ENCODE measurements at places on chromosomes 7 and 10. TPM values are rescaled to one million over a fixed set of nuclear protein-coding genes. Genes with fewer than 3 reads are reported as not detected.

- H3K4me1 ChIP-seq: peaks cover 14% of the 10 kb centered on the region
- no peaks in the 10 kb centered on the region for H3K27me3 ChIP-seq
- H3K27ac ChIP-seq: no peak overlapping the region
Measured at GRCh38 chr7:20114468-20114867, 102.7 kb downstream of the MACC1 start.

Gene MBL2
- 0.09 TPM for polyA plus RNA-seq

- H3K4me3 ChIP-seq: no peak overlapping the region
- no peaks in the 10 kb centered on the region for H3K36me3 ChIP-seq
- no peaks in the 10 kb centered on the region for H3K27me3 ChIP-seq
Measured at GRCh38 chr7:77433901-77434300, 17.8 kb upstream of the GSAP start.

- no peak overlapping the region for H3K27ac ChIP-seq
- H3K4me3 ChIP-seq: no peak overlapping the region
- no peaks in the 10 kb centered on the region for H3K4me1 ChIP-seq
- no peaks in the 10 kb centered on the region for H3K36me3 ChIP-seq
Measured at GRCh38 chr10:128476368-128476725, 350.1 kb upstream of the MKI67 start.

DNA sequence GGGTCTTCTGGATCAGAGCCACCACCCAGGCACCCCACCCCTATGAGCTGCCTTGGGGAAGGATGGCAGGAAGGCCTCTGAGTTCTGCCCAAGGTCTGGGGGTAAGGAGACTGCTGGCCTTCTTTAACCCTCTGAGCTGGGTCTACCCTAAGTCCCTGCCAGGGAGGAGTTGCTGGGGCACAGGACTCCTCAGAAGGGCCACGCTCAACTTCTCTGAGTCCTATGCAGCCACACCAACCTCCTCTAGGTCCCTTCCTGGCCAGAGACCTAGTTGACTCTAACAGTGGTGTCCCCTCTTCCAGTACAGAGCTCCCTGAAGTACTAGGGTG, 2.6 kb upstream of the NEURL1 start:
- no peak overlapping the region for H3K4me3 ChIP-seq
- H3K27me3 ChIP-seq: peaks cover 14% of the 10 kb centered on the region
- no peak for DNase-seq
- no peak overlapping the region for H3K27ac ChIP-seq

GRCh38 chr7:665736-666453, 60.6 kb upstream of the DNAAF5 start:
- H3K4me3 ChIP-seq: no peak overlapping the region
- H3K4me1 ChIP-seq: peaks cover 9% of the 10 kb centered on the region
- no peak for DNase-seq
- no peaks in the 10 kb centered on the region for H3K27me3 ChIP-seq
- H3K36me3 ChIP-seq: peaks cover 11% of the 10 kb centered on the region

DNA sequence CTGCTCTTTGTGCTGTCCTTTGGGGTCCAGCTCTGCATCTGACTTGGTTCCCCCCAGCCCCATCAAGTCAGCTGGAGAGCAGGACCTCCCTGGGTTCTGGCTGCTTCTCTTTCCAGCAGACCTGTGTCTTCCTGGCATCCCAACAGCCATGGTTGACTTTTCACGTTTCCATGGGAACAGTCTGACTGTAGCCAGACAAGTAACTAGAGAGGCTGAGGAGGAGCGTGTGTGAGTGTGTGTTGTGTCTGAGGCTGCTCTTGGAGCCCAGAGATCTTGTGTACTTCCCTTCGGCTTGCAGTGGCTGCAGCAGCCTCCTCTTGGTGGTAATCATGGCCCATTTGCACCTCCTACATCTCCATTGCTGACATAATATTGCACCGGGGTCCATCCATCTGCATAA, 332.0 kb downstream of the RPS24 start:
- peak overlapping the region; percentile 12 for H3K27ac ChIP-seq
- H3K4me3 ChIP-seq: no peak overlapping the region
- DNase-seq: peak; percentile 37
- peaks cover 4% of the 10 kb centered on the region for H3K4me1 ChIP-seq

Gene CUZD1
- polyA plus RNA-seq: 0.90 TPM

Gene LCOR
- 46.1 TPM for polyA plus RNA-seq

DNA sequence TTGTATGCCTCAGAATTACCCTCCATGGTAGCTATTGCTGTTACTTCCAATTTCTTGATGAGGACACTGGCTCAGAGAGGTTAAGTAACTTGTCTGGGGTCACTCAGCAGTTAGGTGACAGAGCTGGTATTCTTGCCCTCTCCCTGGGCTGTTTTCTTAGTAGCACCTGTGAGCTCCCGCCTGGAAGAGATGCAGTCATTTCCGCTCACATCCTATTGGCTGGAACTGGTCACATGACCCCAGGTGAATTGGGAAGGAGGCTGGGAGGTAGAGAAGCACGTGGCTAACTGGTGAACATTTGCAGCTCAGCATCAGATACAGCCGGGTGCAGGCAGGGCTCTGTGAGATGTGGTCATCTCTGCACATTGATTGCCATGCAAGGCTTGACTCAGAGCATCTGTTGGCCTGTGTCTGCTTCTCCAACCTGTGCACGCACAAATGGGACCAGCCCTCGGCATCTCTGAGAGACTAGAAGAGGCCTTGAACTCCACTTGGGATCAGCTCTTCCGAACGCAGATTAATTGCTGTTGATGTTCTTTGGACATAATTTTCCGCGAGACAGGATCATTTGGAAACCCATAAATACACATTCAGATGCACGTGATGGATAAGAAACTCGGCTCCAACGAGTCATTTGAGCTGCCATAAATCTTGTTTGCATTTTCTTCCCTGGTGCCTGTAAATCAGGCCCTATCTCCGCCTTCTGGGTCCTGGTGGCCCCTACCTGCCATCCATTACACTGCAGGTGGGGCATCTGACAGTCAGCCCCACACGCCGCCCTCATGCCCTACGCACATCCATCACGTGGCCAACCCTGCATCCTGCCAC, 42.8 kb downstream of the MYL10 start:
- peak overlapping the region; percentile 92 for H3K27ac ChIP-seq
- H3K4me1 ChIP-seq: peaks cover 24% of the 10 kb centered on the region
- peak; percentile 93 for DNase-seq
- H3K4me3 ChIP-seq: no peak overlapping the region
- no peaks in the 10 kb centered on the region for H3K36me3 ChIP-seq

DNA sequence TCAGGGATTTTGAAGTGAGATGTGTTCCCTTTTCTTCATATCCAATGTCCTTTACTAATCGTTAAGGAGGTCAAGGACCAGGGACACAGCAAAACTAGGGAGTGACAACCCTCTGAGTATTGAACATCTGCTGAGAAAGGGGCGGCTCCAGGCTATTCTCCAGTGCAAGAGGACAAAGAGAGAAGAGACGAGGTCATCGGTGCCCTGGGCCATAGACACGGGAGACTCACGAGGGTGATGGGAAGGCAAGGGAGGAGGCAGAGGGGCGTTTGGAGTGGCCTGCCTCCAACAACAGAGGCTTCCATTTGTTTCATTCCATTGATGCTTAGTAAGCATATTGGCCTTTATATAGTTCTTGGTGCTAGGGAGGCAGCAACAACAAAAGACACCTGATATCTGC, 268.4 kb downstream of the CXCL12 start:
- no peak for DNase-seq
- no peak overlapping the region for H3K4me3 ChIP-seq
- no peaks in the 10 kb centered on the region for H3K36me3 ChIP-seq
- H3K27ac ChIP-seq: no peak overlapping the region
- no peaks in the 10 kb centered on the region for H3K4me1 ChIP-seq

DNA sequence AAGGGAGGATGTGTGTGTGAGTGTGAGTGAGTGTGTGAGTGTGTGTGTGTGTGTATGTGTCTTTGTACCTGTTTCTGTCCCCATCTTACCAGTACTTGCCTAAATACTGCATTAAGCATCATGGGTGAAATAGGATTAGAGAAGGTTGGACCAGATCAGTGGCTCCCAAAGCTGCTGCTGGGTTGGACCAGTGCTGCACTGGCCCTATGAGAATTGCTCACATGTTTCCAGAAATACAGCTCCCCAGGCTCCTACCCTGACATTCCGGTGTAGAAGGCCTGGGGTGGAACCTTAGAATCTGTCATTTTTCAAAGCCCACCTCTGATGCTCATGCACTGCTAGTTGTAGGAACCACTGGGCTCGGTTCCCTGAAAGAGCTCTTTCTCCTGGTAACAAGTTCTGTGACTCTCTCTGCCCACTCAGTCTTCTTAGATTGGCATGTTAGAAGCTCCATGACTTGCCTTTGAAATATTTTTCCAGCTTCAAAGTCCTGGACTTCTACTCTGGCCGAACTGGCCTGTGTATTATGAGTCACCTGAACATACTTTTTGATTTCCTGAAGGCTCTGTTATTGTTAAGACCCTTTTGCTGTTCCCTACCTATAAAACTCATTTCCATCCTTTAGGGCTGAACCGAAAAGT, 224.7 kb downstream of the CUX1 start:
- DNase-seq: no peak
- H3K4me1 ChIP-seq: no peaks in the 10 kb centered on the region
- H3K27me3 ChIP-seq: no peaks in the 10 kb centered on the region

DNA sequence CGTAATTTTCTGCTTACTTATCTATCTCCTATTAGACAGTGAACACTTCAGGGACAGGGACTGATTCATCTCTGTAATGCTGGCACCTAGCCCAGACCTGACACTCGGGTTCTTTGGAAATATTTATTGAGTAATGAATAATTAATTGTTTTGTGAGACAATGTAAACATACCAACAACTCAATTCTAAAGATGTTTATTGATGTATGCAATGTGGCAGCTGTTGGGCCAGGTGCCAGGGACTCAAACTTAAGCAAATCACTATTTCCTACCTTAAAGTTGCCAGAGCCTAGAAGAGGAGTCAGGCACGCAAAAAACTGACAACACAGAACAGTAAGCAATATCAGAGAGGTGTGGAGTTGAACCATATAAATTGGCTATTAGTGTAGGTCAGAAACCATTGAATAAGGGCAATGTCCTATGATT, 63.6 kb upstream of the BMPER start:
- H3K27me3 ChIP-seq: no peaks in the 10 kb centered on the region
- H3K4me1 ChIP-seq: no peaks in the 10 kb centered on the region
- no peak overlapping the region for H3K4me3 ChIP-seq

Gene UTF1
- not detected for polyA plus RNA-seq

Gene SFR1
- polyA plus RNA-seq: 9.3 TPM

GRCh38 chr10:124156524-124157260, 63.3 kb upstream of the CHST15 start:
- DNase-seq: no peak
- no peak overlapping the region for H3K4me3 ChIP-seq

DNA sequence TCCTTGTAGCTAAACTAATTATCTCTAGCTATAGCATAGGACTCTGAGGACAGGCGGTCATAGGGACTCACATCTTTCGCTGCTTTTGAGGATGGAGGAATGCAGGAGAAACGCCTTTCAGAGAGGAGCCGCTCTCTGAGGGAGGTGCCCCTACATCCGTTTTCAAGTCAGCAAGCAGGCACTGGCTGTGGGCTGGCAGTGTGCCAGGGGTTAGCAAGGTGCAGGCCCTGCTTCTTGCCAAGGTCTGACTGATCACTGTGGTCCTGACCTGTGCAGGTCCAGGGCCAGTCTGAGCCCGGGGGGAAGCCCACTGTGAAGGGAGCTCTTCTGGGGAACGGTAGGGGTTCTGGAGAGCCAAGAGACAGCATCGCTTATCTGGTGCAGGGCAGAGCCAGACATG, 89.4 kb downstream of the SH3PXD2A start:
- no peaks in the 10 kb centered on the region for H3K27me3 ChIP-seq
- peaks cover 32% of the 10 kb centered on the region for H3K36me3 ChIP-seq
- H3K27ac ChIP-seq: no peak overlapping the region
- no peak overlapping the region for H3K4me3 ChIP-seq

Gene PDE6C
- polyA plus RNA-seq: 0.55 TPM

DNA sequence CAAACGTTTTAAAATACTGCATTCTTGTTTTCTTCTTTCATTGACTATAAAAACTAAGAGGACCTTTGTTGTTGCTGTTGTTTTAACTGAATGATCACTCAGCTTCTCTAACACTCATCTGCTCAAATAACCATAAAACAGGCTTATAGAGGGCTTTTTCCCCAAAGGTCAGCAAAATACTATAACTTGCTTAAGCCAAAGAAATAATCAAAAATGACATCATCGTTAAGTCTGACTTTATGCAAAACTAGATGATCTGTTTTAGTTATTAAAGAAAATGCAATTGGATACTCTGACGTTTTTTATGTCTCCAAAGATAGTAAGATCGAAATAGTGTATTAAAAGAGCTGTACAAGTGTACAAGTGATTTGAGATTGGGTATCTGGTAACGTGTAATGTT, 152.9 kb downstream of the SEMA3A start:
- no peak overlapping the region for H3K4me3 ChIP-seq
- H3K4me1 ChIP-seq: peaks cover 3% of the 10 kb centered on the region
- no peaks in the 10 kb centered on the region for H3K27me3 ChIP-seq
- no peaks in the 10 kb centered on the region for H3K36me3 ChIP-seq
- DNase-seq: no peak
- no peak overlapping the region for H3K27ac ChIP-seq

DNA sequence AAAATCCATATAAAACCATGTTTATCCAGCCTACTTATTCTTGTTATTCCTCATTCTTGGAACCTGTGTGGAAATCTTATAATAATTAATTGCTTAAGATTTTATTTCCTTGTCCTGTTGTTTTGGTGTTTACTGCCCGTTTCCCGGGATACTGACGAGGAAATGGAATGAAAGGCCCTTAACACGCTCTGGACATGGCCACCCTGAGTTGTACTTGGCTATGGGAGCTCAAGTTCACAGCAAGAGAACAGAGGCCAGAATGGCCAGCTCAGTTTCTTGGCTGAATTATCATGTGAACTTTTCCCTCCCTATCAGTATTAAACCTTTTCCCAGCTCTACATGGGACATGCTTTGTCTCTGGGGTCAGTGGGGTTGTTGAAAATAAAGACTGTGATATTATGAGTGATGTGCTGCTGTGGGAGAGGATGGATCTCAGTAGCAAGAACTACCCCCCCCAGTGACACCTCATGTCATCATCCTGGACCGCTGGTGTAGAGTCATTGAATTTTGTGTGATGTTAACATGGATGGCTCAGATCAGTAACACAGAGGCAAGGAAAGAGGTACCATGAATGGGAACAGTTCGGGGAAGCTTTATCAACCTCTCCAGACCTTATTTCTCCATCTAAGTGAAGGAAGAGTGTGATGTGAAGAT, 87.0 kb upstream of the IGFBP3 start:
- H3K4me1 ChIP-seq: no peaks in the 10 kb centered on the region
- DNase-seq: peak; percentile 22
- H3K36me3 ChIP-seq: no peaks in the 10 kb centered on the region
- no peaks in the 10 kb centered on the region for H3K27me3 ChIP-seq
- no peak overlapping the region for H3K27ac ChIP-seq

GRCh38 chr7:1564603-1565022, 5.2 kb downstream of the PSMG3 start:
- no peak overlapping the region for H3K27ac ChIP-seq
- no peak overlapping the region for H3K4me3 ChIP-seq
- H3K4me1 ChIP-seq: peaks cover 39% of the 10 kb centered on the region
- no peak for DNase-seq
- H3K27me3 ChIP-seq: no peaks in the 10 kb centered on the region

DNA sequence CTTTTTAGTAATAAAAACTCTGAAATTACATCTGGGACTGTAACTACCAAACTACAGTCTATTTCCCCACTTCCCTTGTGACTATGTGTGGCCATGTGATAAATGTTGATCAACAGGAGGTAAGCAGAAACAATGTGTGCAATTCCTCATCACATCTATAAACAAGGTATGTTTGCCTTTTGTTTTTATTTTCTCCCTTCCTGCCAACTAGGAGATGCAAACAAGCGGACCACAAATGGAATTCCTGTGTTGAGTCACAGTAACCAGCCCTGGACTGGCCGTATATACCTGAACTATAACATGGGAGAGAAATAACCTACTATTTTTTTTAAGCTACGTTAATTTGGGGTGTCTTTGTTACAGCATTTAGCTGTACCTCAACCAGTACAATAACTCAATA, 52.5 kb downstream of the SCRN1 start:
- H3K27ac ChIP-seq: no peak overlapping the region
- no peaks in the 10 kb centered on the region for H3K27me3 ChIP-seq
- peaks cover 33% of the 10 kb centered on the region for H3K36me3 ChIP-seq
- DNase-seq: no peak
- H3K4me1 ChIP-seq: no peaks in the 10 kb centered on the region
